Suppressor macrophage treated with lipopolysaccharide for 1 hour (primary cell): ENCODE measurements at places on chromosomes 1 and 21.

GRCh38 chr1:33517596-33518250 lies 45.3 kb downstream of the ZSCAN20 start:
- no peak for DNase-seq

DNA sequence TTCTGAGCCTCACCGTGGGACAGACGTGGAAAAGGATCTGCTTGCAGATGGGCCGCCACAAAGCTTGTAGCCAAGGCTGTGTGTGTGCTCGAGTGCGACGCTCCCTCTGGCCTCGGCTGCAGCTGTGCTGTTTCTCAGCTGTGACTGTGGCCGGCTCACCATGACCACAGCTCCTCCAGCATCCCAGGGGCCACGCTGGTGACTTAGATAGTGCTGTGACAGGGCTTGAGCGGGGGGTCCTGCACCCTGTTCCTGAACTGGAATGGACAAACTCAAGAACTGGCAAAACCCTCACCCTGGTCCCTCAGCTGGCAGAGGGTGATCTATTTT lies 17.4 kb upstream of the ACTRT2 start:
- no peak for DNase-seq

GRCh38 chr1:227321035-227321434 lies 2.7 kb upstream of the CDC42BPA start:
- no peak for DNase-seq

DNA sequence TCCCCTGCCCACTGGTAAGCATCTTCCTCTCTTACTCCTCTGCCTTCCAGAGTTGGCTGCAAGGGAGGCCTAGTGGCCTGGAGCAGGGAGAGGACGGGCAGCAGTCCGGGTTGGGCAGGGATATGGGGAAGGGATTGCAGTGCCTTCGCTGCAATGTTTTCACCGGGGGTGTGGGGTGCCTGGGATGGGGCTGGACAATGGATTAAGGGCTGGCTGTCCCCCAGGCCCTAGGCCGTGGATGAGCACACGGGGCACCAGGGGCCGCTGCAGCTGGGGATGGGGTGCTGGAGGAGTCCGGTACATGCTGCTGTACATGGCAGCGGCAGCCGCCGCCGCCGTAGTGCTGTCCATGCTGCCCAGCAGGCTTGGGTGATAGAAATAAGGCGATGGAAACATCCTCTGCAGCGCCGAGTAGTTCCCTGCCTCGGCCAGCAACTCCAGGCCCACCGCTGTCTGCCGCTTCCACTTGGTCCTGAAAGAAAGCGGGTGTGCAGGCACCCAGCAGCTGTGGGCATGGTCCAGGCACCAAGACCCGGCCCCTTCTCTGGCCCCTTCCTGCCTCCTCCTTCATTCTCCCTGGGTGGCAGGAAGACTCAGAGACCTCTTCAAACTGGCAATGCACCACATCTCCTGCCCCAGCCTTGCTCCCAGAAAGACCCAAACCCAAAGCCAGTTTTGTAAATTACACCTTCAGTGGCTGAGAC lies 4.8 kb downstream of the BARHL2 start:
- DNase-seq: no peak

- no peak for DNase-seq
Observed at GRCh38 chr1:106768501-106768900, 288.0 kb upstream of the PRMT6 start.

DNA sequence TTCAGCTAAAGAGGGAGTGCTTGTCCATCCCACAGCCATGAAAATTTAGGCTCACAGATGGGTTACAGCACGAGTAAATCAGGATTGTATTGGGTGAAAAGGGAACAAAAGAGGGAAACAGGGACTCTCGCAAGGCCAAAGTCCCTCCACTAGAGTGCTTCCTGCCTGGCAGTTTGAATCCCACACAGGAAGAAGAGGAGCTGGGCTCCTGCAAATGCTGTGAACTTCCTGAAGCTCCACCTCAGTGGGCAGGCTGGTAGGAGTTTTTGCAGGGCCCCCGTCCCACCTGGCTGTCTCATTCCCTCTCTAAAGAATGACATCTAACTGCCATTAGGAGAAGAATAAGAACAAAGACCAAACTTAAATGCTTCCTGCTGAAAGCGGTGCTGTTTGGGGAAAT lies 712.0 kb upstream of the PRMT6 start:
- DNase-seq: no peak

GRCh38 chr1:168287237-168287664 lies 6.6 kb downstream of the TBX19 start:
- DNase-seq: peak; percentile 10

DNA sequence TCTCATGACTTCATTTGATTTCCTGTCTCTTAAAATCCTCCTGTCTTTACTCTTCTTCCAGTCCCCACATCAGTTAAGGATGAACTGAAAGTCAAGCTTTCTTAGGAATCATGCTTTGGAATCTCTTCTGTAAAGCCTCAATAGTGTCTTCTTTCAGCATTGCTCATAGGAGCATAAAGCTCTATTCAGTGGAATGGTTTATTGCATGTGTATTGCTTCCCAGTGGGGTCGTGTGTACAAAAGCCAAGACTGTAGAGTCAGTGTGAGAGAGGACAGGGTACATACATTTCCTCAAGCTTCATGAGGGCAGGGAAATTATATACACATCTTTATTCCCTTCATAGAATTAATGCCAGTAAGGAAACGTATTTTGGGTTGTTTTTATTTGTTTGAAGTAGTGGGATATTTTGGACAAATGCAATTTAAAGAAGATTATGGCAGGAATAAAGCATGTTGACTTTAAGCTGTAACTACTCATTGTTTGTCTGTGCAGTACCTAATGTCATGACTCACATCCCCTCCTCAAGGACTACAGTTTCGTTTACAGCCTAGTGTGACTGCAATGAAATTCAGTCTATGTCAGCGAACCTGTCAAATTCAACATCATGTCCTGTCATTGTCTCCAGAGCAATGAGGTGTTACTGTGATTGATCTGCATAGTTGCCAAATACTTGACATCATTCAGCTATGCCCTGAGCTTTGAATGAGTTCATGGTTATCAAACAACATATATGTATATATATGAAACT lies 2164.2 kb downstream of the NCAM2 start:
- DNase-seq: no peak

GRCh38 chr1:29690156-29690555 lies 453.8 kb downstream of the PTPRU start:
- DNase-seq: no peak

GRCh38 chr1:78072216-78072615 lies 26.4 kb downstream of the GIPC2 start:
- DNase-seq: no peak

GRCh38 chr1:154626456-154627256 lies 18.7 kb upstream of the ADAR start:
- no peak for DNase-seq
